Neural crest cell (in vitro differentiated cells): ENCODE measurements at places on chromosomes 1 and 21.

GRCh38 chr1:72442262-72442661 is 159.9 kb upstream of the NEGR1 start:
- no peak for DNase-seq

DNA sequence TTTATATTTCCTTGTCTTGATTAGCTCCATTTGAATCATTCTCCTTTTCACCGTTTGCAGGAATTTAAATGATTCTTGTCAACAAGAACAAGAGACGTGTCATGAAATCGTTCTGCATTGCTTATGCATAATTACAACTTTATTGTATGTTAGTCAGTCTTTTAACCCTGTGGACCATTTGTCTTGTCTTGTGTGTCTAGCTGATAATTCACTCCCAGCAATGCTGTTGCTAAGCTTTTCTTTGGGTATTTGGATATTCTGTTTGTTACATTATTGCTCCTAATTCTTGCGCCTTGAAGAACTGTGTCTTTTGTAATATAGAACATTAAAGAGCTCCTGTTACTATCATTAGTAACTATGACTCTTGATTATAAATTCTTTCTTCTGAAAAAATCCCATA is 311.9 kb downstream of the RYR2 start:
- no peak for DNase-seq

DNA sequence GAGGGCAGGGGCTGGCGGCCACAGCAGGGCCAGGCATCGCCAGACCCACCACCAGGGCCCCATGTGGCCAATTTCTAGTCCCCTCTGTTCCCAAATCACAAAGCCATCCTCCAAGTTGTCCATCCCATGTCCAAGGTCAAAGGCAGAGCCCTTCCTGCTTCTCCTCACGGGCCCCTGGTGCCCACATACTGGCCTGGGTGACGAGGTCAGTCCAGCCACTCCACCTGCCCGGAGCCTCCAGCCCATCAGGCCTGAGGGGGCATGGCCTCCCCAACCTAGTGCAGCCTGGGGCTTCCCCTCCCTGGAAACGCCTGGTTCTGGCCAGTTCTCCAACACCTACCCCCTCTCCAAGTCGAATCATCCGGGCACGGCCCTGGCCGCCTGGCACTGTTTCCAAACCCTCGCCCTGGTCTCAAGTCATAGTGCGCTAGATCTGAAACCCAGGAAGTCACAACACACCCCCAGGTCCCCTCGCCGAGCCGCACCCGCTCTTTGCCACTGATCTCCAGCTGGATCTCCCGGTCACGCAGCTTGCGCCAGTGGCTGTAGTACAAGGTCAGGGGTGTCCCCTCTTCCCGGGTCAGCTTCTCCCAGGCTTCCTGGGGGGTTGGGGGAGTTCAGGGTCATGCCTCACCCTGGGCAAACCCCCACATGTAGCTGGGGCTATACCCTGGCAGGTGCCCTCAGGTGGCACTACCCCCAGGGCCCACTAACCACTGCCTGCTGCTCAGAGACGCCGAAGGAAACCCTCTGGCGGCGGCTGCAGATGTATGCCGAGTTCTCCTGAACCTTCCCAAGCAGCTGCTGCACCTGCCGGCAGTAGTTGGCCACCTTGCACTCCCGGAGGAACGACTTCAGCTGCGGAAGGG is 13.1 kb downstream of the NOC2L start:
- no peak for DNase-seq

DNA sequence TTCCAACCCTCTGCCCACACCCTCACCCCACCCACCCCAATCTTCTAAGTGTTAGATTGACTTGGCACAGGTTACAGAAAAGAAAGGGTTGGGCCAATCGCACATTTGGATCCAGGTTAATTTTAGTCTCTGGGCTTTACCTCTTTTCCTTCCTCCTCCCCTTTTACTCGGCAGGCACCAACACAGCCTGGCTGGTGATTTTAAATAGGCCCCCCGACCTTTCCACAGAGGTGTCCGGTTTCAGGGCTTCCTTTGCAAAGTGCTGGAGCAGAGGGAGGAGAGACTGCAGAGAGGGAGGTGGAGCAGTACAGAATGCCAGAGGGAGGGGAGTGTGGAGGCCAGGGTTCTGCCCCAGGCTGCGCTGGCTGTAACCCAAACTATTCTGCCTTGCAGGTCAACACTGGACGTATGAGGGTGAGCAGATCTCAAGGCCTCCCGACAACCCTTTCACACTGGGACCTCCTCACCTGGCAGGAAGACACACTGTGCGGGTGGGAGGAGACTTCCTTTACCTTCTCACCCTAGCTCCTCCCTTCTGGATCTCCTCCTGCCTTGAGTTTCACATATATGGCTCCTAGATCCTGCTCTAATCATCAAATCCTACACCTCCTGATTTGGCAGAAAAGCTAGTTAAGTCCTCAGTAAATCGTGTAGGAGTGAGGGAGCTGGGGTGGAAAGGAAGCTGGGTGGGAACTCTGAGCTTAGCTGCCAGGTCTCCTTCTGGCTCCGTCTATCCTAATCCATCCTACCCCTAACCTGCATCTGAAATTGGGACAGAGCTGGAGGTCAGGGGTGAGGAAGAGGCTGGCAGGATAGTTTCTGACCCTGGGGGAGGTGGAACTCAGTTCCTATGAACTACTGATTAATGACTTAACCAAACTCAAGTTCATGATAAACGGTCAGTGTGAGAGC is 2.4 kb downstream of the CA14 start:
- peak; percentile 35 for DNase-seq

GRCh38 chr1:5686925-5687706 is 305.1 kb downstream of the NPHP4 start:
- no peak for DNase-seq

DNA sequence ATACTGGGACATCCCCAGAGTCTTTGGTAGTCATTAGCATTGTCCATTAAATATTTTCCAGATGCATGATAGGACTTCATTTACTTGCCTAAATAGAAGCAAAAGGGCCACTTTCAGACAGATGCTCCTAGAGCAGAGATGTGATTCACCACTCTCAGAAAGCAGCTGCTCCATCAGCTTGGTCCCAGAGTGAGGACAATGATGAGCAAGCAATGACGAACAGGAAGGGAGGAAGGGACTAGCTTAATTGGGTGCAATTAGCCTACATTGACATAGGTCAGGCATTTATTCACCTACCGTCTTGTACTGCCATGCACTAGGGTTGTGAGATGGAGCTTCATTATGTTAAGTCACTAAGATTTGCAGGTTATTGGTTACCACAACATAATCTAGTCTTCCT is 85.1 kb upstream of the PLXNA2 start:
- no peak for DNase-seq

GRCh38 chr1:178578541-178578940 is 65.6 kb downstream of the TEX35 start:
- no peak for DNase-seq

DNA sequence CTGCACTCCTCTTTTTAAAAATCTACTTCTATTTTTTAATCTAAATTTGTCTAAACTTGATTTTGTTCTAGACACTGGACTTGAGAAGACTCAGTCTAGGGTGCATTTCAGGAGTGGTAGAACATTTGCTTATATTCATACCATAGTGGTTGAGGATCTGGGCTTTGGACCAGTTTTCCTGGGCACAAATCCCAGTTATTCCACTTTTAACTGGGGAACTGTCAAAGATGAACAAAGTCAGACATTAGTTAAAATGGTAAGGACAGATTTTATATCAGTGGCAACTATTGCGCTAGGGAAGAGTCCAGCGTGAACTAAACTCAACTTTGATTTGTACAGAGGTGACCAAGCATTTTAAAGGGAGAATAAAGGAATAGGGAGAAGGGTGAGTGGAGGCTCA is 102.4 kb downstream of the FMN2 start:
- DNase-seq = no peak

DNA sequence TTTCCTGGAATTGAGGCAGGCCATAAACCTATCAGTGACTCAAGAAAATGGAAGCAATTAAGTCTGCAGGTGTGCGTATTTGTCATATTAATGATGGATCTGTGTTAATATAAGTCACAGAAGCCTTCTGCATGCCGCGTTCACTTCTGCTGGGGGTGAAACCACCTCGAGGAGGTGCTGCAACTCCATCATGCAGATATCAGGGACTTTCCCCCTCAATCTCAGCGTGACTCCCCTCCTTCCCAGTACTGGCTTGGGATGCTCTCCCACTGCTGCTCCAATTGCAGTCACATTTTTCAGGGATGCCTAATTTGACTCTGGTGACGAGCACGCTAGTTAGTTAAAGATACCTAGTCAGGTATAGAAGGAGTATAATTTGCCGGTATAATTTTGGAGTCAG is 87.5 kb downstream of the ASTN1 start:
- DNase-seq = no peak

DNA sequence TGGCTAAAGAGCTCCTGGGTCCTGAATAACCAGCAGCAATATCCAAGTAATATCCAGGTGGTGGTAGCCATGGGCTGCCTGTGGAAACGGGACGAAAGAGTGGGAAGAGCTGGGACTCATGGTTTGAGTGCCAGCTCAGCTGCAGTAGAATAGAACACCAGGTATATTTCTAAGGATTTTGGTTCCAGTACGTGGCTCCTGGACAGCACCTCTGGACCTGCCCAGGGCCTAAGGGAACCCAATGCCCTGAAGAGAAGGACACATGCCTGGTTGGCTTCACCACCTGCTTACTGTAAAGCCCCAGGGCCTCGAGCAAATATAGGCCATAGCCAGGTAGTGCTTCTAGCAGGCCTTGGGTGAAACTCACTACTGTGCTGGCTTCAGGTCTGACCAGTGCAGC is 566.7 kb downstream of the KIF26B start:
- no peak for DNase-seq

DNA sequence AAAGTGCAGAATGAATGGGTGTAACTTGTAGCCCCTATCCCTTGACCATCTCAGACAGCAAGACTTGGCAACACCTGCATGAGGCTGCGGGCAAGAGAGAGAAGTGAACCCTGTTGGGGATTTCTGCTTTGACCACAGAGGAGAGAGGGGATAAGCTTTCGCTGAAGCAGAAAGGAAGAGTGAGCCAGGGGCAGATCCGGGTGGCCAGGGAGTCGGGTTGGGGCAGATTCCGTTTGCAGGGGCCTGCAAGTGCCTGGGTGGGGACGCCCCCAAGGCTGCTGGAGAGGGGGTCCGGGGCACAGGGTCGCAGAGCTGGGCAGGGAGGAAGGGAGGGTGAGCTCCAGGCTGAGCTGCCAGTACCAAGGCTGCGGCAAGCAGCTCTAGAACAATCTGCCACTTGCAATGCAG is 25.3 kb upstream of the PIK3CD start:
- DNase-seq = no peak

- DNase-seq = no peak
Measured at GRCh38 chr1:2144501-2145090, 50.0 kb downstream of the FAAP20 start.

DNA sequence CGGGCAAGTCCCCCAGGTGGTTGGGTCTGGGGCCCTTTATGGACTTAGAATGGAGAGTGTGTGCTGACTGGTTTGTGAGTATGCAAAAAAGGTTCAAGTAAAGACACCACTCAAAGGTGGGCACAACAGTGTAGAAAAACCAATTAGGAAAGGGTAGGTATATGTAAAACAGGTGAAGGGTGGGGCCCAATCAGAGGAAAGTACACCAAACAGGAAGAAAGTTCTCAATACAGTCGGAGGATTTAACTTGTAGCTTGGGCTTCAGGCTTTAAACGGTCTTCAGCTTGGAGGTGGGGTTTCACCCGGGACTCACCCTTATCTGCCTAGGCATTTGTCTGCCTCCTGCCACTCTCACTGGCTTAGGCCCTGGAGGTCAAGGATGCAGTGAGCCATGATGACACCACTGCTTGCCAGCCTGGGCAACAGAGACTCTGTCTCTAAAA is 6.8 kb upstream of the PUM1 start:
- no peak for DNase-seq
